OCI-M1 (cell line): ENCODE measurements at places on chromosomes 3 and 15.

DNA sequence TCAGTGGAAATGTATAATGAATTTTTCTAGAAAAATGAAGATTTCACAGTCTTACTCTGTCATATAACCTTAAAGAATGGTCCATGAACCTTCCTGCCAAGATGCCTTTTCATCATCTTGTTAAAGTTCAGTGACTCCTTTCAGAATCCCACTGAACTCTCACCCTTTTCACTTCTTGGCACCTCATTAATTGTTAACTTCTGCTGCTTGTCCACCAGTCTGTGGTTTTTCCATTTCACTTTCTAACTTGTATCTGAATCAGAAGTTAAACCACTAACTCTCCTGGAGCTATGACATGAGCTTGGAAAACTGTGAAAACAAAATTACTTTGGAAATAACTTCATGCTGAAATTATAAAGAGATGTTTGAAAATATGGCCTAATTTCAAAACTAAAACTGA lies 281.2 kb upstream of the ALCAM start:
- no peak for DNase-seq

- no peak for DNase-seq
These were observed 59.1 kb downstream of the CORO2B start for GRCh38 chr15:68637767-68638404.

DNA sequence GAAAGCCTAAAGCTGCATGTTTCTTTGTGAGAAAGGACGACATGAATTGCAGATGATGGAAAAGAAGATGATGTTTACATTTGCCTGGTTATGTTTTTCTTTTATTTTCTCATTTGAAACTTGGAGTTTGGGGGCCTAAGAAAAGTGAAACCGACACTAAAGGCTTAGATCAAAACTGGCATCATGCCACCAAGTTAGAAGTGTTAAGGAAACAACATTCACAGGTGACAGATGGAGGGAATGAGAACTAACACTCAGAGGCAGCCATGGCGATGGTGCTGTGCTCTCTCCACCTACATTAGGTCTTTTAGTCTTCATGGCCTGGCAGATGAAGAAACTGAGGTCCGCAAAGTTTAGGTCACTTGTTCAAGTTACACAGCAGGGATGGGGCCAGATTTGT lies 923.6 kb downstream of the TUSC7 start:
- no peak for DNase-seq

GRCh38 chr15:70826634-70827033 lies 27.3 kb downstream of the LARP6 start:
- DNase-seq: peak; percentile 72

DNA sequence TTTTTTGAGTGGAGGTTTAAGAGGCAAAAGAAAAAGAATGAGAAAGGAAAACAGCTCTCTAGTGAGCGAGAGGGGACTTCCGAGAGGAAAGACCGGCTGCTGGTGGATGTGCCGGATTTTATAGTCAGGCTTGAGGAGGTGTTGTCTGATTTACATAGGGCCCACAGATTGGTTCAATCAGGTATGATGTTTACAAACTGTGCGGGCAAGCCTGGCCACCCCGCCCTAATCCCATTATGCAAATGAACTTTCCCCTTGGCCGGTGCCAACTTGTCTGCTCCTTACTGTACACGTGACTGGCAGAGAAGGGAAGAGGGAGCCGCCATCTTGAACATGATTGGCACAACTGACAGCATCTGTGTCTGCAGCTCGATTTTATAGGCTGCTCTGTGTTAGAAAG lies 44.7 kb downstream of the FAM43A start:
- no peak for DNase-seq

GRCh38 chr3:73727854-73728253 lies 103.1 kb upstream of the PDZRN3 start:
- DNase-seq: no peak

DNA sequence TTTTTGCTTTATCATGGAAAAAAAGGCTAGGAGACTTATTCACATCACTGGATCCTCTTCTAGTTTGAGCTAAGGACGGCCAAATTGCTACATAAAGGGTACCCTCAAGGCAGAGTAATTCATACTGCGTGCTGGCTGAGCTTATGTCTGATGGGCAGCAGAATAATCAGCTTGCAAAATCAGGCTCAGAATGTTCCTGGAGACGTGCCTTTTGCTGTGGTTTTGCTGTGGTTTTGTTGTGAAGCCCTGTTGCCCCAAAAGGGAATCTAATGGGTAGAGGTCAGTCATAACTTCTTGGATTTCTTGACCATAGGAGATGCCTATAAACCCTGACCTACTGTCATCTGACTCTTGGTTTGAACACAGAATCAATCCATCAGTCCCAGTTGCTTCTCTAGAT lies 189.9 kb downstream of the SOX2 start:
- no peak for DNase-seq

DNA sequence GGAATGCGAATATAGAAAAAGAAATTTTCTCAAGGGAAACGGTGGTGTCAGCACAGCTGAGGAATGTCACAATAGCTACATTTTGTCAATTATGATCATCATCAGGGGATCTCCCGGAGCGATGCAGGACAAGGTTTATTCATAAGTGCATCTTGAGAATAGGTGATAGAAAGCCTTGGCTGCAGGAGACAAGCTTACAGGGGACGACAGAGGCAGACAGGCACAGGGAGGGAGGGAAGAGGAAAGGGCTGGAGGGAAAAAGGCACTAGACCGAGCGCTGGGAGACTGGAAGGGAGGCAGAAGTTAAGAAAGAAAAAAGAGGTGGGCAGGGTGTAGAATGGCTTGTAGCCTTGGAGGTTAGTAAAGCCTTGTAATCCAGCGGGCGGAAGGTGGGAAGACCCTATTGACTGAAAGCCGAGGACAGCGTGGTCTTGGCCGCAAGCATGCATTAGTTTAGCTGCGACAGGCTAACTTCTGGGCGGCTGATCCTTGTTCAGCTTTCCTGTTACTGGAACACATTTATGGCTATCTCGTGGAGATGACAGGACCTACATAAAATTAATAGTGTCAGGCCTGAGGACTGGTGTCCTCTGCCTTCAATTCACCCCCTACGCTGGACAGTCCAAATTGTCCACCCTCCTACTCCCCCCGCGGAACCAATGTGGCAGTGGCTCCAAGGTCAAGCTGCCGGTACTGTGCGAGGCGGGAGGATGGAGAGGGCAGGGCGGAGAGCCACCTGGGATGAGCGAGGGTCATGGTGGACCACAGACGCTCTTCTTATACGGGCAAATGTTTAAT lies 1.4 kb upstream of the NECTIN3 start:
- DNase-seq: no peak

DNA sequence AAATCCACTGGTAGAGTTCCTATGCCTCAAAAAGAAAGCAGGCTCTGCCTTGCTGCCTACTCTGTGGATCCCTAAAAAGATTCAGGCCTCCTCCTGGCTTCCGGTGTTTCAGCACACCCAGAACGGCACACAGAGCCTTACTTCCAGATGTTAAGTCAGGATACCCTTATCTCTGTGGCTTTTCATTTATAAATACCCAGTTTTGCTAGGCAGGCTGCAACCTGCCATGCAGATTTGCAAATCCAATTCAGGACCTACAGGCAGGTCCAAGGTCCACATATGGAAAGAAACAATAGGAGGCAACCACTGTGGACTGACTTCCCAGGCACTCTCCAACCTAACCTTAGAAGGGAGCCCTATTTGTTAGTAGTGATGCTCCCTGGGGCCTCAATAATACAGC lies 30.7 kb downstream of the EFL1 start:
- peak; percentile 70 for DNase-seq

DNA sequence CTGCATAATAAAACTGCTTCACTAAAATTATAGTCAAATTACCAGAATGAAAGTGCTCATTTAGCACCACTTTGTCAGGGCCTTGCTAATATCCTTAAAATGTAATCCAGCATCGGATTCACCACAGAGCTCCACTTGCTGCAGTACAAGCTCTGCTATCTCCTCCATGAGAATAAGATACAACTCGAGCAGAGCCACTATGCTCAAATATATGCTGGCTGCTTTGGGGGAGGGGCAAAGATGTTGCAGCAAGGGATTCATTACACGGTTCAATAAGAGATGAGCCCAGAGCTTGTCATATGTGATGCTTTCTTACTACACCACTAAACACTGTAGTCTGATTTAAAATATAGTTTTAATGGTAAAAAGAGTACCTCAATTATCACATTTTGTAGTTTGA lies 72.2 kb downstream of the DLG1 start:
- no peak for DNase-seq
